GM20000 (cell line): ENCODE measurements at places on chromosomes 4 and X.
A peak's percentile ranks its signal among the peaks of the same experiment; 100 is the strongest.

GRCh38 chr4:93031431-93032098 is 727.8 kb downstream of the GRID2 start:
- no peak for DNase-seq

DNA sequence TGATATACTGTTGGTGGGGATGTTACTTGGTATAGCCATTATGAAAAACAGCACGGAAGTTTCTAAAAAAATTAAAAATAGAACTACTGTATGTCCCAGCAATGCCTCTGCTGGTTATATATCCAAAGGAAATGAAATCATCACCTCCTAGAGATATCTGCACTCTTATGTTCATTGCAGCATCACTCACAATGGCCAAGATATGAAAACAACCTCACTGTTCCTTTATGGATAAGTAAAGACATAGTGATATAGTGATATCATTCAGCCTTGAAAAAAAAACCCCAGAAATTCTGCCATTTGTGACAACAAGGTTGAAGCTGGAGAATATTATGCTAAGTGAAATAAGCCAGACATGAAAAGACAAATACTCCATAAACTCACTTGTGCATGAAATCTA is 543.8 kb upstream of the SLIT2 start:
- no peak for DNase-seq

- DNase-seq = no peak
Observed at GRCh38 chr4:80033581-80033980, 39.4 kb downstream of the ANTXR2 start.

GRCh38 chr4:140359562-140360427 is 13.7 kb upstream of the SCOC start:
- peak; percentile 56 for DNase-seq

GRCh38 chr4:63678358-63678931 is 730.8 kb downstream of the TECRL start:
- DNase-seq = no peak
